ENCODE measurements at places on chromosomes 6 and 20.

DNA sequence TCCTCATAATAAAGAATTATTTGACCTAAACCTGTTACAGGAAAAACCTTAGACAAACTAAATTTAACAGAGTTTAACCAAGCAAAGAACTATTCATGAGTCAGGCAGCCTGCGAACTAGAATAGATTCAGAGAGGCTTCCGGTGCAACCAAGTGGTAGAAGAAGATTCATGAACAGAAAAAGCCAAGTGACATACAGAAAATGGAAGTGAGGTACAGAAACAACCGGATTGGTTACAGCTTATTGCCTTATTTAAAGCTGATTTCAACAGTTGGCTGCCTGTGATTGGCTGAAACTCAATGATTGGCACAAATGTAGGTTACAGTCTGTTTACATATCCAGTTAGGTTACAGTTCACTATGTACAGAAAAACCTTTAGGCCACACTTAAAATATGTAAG is 10.1 kb downstream of the PPP1R3G start:
- no peak for DNase-seq

DNA sequence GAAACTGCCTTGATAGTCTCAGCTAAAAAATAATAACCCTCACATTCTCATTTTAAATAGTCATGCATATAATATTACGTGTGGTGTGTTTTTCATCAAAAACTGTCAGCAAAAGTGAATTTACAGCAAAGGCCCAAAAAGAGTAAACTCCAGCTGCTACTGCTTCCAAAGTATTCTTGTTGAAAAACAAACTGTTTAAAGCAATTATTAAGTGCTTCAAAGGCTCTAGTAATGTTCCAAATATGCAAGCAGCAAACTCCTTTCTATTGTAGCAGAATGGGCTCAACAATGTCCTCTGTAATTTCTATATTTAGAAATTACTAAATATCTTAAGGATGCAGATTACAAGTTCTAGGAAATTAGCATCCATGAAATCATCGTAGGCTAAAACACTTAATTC is 280.0 kb upstream of the TBX18 start:
- DNase-seq, result no peak

DNA sequence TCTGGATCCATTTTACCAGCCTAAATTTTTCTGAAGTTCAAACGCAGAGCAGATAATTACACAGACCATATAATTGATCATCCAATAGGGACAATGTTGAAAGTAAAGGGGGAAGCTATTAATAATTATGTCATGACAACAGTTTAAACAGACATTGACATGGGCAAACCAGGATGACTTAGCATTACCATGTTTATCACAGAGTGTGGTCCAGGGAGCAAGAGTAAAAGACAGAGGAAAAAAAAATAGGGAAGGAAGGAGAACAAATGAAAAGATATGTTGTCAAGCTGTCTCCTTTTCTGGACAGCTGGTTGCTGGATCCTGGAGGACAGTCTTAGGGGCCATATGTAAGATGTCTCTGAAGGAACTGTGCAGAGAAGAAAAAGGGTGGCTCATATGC is 69.4 kb upstream of the FBXL4 start:
- no peak for DNase-seq

GRCh38 chr6:37699138-37699766 is 1.6 kb upstream of the MDGA1 start:
- DNase-seq, result no peak

GRCh38 chr6:26025047-26025893 is 62.0 kb upstream of the HFE start:
- no peak for DNase-seq

GRCh38 chr20:3172933-3173609 is at the start of gene LZTS3:
Gene LZTS3, minus strand, starts transcription at chr20:3173549. Its CDS starts 6,386 bp downstream, at chr20:3167163.
- peak; percentile 94 for DNase-seq

- DNase-seq, result no peak
Observed at GRCh38 chr6:90689172-90689571, 102.3 kb upstream of the MAP3K7 start.

- DNase-seq, result no peak
Observed at GRCh38 chr6:4939241-4939640, 64.6 kb downstream of the RPP40 start.

DNA sequence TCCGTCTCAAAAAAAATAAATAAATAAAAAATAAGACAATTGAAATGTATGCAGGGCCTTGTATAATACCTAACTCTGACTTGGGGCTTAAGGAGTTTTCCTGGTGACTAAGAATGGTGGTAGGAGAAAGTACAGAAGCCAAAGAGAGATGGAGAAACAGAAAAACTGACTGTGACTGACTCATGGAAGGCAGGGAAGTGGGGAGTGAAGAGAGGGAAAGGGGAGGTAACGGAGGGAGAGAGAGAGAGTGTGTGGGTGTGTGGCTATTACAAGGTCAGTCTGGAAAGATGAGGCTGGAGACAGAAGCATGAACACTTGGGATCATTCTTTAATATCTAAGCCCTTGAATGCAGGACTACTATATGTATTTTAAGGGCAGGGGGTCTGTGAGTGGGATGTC is 38.5 kb downstream of the SNRNP48 start:
- DNase-seq, result no peak

DNA sequence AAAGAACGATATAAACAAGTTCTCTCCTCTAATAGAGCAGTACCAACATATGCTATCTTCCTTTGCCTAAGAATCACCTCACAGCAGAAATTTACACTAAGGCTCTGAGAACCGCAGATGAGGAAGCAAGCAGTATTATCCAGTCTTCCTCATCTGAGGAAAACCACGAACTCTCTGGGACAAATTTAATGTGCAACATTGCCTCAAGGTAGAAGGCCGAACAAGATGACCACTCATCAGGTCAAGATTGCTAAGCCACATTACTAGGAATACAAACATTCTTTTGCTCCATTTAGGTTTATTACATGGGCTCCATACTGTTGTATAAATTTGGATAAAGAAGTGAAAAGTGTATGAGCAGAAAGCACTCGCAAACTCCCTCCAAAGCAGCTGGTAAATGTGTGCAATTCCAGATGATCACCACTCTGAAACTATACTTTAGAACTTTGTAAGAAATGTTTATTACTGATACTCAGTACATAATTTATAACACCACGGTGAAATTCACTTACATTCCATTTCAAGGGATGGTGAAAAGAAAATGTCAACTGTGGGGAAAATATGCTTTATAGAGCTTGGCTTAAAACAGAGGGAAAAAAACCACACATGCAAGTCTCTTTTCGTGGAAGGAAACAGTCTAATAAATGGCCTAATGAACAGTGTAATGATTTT is 398.4 kb downstream of the BTBD9 start:
- no peak for DNase-seq

All from H54 (cell line).